ENCODE measurements at places on chromosomes 2 and 18.

GRCh38 chr2:136000502-136000901 lies 15.1 kb upstream of the DARS1 start:
- DNase-seq: no peak

DNA sequence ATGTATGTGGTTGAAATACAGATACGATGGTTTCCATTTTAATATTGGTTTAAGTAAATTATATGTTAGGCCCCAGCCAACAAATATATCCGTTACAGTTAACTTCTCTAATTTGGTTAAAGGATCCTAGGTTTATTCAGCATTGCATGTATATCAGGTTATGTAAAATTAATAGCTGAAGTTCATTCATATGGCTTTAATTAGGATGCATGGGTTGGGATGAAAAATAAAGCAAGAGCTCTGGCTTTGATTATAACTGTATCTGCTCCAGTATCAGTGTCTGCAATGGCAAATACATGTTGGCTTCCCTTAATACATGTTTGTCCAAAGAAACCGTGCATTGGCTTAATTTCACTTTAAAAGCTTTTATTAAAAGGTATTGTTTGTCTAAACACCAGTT lies 435.7 kb upstream of the SETBP1 start:
- no peak for DNase-seq

DNA sequence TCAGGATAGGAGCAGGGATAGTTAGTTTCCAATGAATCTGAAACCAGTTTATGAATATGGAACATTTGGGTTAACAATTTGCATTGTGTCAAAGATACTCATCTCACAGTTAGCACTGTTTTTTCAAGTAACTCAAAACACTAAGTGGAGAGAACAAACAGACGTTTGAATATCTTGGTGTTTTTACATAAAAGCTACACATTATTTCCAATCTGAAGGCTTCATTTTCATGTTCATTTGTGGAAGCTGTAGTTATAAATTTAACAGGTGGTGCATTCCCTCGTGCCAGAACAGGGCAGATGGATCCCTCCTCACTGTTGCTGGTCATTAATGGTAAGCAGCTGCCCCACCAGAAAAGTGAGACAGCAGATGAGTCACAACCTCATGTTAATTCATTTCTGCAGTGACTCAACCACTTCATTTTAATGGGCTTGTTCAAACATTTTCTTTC lies 286.9 kb downstream of the TMX3 start:
- no peak for DNase-seq

GRCh38 chr2:26088038-26088643 lies 54.3 kb downstream of the RAB10 start:
- DNase-seq: no peak

GRCh38 chr2:201697899-201698298 lies 545 bp downstream of the MPP4 start:
- no peak for DNase-seq

- no peak for DNase-seq
These were observed 20.4 kb downstream of the CHMP3 start for GRCh38 chr2:86542814-86543213.

GRCh38 chr18:58336605-58337004 lies 292.3 kb downstream of the ALPK2 start:
- DNase-seq: no peak

DNA sequence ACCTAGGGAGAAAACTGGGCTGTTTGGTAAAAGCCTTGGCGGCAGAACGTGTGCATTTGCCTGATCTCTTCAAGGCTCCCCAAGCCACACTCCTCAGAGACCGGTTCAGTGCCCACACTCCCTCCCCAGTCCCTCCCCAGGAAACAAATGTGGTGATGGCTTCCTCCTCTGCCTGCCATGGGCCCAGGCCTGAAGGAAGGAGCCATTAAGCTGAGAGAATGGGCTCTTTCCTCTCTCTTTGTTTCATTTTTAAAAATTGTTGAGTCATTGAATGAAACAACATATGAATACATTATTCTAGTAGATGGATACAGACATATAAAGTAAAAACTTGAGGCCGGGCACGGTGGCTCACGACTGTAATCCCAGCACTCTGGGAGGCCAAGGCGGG lies 50.6 kb upstream of the YWHAQ start:
- DNase-seq: peak; percentile 36

DNA sequence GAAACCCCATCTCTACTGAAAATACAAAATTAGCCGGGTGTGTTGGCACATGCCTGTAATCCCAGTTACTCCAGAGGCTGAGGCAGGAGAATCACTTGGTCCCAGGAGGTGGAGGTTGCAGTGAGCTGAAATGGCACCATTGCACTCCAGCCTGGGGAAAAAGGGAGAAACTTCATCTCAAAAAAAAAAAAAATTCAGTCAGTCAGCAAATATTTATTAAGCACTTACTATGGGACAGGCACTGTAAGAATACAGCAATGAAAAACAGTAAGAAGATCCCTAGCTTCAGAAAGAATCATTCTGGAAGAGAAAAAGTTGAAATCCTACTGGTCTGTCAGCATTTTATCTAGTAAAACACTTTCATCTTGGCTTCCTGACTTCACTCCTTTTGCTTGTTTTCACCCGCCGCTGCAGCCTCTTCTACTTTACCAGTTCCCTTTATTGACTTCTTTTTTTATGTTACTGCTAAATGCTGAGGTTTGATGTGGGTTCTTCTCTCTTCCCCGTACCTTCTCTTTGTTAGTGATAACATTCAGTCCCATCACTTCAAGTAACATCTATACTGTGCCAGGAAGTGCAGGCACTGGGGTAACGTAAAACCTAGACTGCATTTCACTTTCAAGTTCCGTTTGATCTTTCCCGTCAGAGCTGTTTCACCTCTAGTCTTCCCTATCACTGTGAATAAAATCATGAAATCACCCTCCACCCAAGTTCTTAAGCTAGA lies 10.8 kb upstream of the TAF4B start:
- DNase-seq: peak; percentile 48

DNA sequence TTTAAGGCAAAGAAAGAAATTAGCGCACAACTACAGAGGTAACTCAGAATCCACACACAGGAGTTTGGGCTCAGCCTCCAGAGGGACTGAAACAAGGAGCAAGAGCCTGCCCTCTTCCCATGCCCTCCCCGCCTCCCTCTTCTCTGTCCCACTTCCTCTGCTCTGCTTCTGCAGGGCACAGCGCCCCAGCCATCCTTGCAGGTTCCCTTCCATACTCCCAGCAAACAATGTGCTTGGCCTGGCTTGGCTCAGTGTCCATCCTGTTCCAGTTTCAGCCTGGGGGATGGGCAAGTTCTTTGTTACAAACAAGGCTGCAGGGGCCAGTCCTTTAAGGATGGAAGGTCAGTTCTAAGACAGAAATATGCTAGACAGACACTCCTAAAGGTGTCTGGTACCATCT lies 133.5 kb downstream of the CDH20 start:
- no peak for DNase-seq

GRCh38 chr2:175450029-175450760 lies 268.7 kb upstream of the ATP5MC3 start:
- DNase-seq: no peak

GRCh38 chr2:213315168-213315876 lies 31.1 kb downstream of the SPAG16 start:
- DNase-seq: no peak

- no peak for DNase-seq
These were observed 183.4 kb downstream of the GALR1 start for GRCh38 chr18:77433076-77433475.

DNA sequence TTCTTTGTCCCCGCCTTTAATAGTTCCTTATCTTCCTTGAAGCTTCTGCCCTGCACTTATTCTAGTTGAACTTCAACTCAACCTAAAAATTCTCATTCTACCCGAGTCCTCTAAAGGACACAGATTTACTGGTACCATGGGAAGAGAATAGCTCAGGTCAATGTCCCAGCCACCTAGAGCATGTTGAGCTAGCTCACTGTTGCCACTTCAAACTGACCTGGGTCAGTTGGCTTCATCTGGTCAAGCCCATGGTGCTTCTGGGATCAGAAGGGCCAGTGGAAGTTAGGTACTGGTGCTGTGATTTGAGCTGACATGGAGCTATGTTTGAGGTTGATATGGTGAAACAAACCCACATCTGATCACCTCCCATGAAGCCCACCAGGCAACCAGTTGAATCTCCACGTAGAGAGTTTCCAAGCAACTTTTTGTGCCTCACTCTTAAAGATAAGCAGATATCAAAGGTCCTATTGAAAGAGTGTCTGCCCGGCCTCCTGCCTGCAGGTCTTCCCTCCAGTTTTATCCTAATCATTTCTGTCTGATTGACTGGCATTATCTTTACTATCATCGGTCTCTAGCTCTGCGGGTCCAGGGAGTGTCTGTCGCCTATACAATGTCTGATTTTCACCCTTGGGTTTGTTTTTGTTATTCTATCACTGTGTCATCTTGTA lies 17.2 kb downstream of the GREB1 start:
- no peak for DNase-seq

DNA sequence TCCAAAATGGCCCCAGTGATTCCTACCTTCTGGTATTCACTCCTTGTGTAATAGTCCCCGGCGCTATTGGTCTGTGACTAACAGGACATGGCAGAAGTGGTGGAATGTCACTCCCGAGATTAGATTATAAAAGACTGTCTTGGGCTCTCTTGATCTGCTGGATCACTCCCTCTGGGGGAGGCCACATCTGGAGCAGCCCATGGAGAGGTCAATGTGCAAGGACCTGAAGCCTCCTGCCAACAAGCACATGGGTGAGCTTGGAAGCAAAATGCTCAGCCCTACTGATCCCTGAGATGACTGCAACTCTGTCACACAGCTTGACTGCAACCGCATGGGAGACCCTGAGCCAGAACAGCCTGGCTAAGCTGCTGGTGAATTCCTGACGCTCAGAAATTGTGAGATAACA lies 94.3 kb upstream of the GLI2 start:
- no peak for DNase-seq

- no peak for DNase-seq
These were observed 359.3 kb downstream of the KIAA1328 start for GRCh38 chr18:37188016-37188791.

- no peak for DNase-seq
These were observed 14.9 kb upstream of the PSME4 start for GRCh38 chr2:53985646-53986045.

DNA sequence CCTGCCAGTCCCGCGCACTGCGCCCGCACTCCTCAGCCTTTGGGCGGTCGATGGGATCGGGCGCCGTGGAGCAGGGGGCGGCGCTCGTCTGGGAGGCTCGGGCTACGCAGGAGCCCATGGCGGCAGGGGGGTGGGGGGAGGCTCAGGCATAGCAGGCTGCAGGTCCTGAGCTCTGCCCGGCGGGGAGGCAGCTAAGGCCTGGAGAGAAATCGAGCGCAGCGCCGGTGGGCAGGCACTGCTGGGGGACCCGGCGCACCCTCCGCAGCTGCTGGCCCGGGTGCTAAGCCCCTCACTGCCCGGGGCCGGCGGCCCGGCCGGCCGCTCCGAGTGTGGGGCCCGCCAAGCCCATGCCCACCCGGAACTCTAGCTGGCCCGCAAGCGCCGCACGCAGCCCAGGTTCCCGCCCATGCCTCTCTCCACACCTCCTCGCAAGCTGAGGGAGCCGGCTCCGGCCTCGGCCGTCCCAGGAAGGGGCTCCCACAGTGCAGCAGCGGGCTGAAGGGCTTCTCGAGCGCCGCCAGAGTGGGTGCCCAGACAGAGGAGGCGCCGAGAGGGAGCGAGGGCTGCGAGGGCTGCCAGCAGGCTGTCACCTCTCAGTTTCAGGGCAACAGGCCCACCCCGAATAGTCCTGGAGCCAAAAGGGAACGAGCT lies 74.1 kb downstream of the PSMG2 start:
- DNase-seq: no peak

DNA sequence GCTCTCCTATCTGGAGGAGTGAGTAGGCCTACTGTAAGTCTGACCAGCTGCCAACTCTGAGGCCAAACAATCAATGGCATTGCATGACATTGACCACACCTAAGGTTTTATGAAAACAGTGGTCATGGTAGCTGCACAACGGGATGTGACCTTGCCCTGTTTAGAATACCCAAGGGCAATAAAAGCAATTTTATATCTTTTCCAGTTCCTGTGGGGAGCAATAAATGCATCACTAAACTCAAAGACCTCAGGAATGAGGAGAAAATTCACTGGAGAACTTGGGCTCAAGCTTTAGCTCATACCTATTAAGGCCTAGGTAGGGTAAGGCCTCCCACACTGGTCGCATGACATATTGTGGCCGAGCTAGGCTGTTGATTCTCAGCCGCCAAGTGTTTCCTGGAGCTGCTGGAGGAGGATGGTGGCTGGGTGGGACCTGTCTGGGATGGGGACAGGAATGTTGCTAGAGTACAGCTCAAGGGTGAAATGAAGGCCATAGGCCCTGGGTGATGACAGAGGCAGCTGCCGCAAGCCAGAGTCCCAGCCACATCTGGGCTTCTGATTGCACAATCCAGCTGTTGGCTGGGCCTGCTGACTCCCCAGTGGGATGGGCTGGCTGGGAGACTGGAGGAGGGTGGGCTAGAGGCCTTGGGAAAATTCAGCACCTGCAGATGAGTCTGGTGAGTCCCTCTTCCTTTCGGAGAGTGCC lies 313.7 kb downstream of the CYP26B1 start:
- DNase-seq: no peak

- peak; percentile 93 for DNase-seq
These were observed 36.0 kb upstream of the EML4 start for GRCh38 chr2:42132966-42133641.

DNA sequence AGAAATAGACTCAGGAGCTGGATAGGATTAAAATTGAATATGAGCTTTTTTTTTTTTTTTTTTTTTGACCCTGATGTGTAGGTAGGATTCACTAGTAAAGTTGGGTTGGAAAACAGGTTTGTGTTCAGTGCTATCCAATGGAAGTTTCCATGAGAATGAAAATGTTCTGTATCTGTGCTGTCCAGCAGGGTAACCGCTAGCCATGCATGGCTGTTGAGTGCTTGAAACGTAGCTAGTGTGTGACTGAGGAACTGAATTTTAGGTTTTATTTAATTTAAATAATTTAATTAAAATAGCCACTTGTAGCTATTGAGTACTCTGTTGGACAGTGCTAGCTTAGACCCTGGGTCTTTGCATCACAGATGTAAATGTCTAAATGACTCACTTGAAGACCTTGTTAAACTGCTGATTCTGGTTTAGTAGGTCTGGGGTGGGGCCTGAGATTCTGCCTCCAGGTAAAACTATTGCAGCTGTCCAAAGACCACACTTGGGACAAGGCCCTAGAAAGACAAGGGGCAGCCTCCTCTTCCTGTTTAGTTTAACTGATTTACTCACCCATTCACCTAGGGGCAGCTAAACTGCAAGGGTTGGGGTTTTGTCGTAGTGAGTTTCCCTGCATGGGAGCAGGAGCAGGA lies 84.7 kb upstream of the STON1 start:
- no peak for DNase-seq

GRCh38 chr18:3747176-3747973 lies 297.4 kb downstream of the TGIF1 start:
- peak; percentile 45 for DNase-seq

GRCh38 chr2:219611866-219612576 lies 14.4 kb downstream of the STK11IP start:
- DNase-seq: no peak

- DNase-seq: no peak
These were observed 116.6 kb upstream of the MSH6 start for GRCh38 chr2:47666332-47666731.

- DNase-seq: no peak
These were observed 69.9 kb downstream of the ZC3H6 start for GRCh38 chr2:112345030-112346027.

Measured in CD4-positive, alpha-beta T cell treated with Interferon gamma for 1 hour (primary cell).